ENCODE measurements at places on chromosomes 16 and 17.
A peak's percentile ranks its signal among the peaks of the same experiment; 100 is the strongest.

- no peak for DNase-seq
Observed at GRCh38 chr17:488993-489757, 136.6 kb upstream of the RPH3AL start.

GRCh38 chr16:9497750-9498149 lies 406.3 kb downstream of the HAPSTR1 start:
- DNase-seq: no peak

- no peak for DNase-seq
Observed at GRCh38 chr17:42518755-42519545, 17.1 kb upstream of the NAGLU start.

- DNase-seq: no peak
Observed at GRCh38 chr17:80789356-80789902, 202.2 kb upstream of the CHMP6 start.

DNA sequence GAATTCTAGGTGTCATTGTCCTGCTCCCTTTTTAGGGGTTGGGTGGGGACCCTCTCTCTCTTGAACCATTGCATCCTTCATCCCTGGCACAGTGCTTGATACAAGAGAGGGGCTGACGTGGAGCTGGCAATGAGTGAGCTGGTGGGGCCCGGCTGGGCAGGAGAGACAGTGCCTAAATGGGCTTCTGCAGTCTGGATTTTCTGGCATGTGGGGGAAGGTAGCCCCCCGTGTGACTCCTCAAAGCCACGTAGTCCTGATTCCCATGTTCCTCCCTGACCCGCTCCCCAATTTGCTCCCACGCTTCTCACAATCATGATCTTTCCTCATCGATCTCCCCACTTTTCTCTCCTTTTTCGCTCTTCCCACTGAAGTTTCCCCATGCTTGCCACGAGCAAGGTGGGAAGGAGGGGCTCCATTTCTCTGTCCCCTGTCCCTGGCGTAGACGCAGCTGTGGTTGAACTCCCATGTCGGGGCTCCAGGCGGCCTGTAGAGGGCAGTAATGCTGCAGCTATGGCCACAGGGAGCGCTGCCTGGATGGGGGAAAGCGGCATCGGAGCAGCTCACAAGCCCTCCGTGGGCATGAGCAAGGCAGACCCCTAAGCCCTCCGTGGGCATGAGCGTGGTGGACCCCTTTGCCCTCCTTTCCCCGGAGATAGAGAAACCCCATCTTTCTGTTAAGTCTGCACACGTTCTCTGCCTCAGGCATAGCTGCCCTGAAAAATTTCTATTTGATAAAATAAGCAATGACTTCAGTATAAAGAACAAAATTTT lies 47.5 kb downstream of the HAPSTR1 start:
- peak; percentile 51 for DNase-seq

DNA sequence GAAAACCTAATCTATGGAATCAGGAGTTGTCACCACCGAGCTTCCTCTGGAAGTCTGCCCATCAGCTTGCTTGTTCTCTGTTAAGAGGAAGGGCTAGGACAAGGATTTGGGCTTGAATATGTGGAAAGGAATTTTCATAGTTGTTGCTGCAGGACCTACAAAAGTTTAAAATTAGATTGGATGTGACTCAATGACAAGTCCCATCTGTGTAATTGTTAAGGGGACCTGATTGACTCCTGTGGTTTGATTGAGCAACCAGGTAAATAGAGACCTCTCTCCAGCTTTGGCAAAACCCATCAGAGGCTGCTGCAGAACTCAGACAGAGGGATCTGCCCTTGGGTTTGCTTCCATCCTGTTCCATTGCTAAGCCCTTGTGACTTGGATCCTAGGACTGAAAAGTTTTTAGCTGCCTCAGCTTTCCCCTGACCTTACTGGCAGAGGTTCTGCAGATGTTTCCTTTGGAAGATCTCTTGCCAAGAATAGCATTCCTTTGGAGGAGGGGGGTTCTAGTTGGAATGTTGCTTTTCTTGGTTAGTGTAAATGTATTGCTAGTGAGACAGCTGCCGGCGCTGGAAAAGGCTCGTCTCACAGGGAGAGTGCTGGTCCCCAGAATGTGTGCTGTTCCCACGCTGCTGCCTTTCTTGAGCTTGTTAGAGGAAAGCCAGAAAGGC lies 50.0 kb downstream of the SF3B3 start:
- no peak for DNase-seq

- DNase-seq: no peak
Observed at GRCh38 chr16:51139568-51139967, 11.5 kb downstream of the SALL1 start.

- no peak for DNase-seq
Observed at GRCh38 chr17:82560252-82560642, 40.7 kb downstream of the FOXK2 start.

GRCh38 chr16:61435346-61435745 lies 600.9 kb downstream of the CDH8 start:
- DNase-seq: no peak

- DNase-seq: no peak
Observed at GRCh38 chr17:2075336-2076086, 20.6 kb downstream of the HIC1 start.

GRCh38 chr17:72349491-72349995 lies 228.7 kb downstream of the SOX9 start:
- DNase-seq: no peak

GRCh38 chr16:76176153-76176552 lies 101.0 kb upstream of the CNTNAP4 start:
- DNase-seq: no peak

- DNase-seq: no peak
Observed at GRCh38 chr16:56311208-56312027, 113.9 kb downstream of the AMFR start.

DNA sequence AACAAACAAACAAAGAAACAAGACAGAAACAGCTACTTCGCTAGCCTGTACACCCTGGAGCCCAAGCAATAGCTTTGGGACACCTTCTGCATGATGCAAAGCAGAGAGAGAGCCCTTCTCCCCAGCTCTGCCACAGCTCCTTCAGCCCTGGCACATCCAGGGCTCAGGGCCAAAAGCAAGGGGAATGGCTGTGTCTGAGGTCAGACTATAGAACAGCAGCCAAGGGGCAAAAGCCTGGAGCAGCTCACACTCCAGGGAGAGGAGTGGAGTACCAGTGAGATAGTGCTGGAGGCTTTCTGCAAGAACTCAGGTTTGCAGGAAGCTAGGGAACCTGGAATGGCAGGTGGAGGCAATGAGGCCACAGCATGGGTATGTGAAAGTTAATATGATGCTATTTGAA lies 11.6 kb upstream of the SEPHS2 start:
- no peak for DNase-seq

GRCh38 chr17:79981661-79982101 lies 54.0 kb downstream of the TBC1D16 start:
- no peak for DNase-seq

- DNase-seq: peak; percentile 11
Observed at GRCh38 chr17:1532836-1533602, 16.6 kb upstream of the INPP5K start.

DNA sequence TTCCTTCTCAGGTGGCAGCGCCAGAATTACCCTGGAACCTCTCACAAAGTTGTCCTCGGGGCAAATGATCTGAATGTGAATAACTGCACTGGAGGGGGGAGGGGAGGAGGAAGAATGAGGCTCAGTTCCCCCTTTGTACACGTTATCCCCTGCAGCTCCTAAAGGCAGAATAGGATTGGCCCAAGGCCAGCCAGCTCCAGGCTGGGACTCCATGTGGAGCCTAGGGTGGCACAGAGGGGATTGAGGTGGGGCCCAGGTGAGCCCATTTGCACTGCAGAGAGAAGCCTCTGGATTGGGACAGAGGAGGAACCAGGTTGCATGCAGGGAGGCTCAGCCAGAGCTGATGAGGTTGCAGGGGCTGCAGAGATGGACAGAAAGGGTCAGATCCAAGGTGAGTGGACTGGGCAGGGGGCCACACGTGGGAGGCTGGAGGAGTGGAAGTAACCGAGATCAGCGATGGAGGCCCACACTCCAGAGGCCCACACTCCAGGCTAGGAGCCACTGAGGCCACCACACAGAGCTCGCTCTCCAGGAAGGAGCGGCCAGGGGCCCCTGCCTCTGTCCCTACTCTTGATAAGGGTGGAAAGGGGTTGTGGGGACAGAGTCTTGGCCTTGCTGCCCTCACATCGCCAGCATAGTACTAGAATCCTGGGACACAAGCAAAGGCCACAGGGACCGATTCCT lies 78.6 kb downstream of the RBFOX3 start:
- no peak for DNase-seq

DNA sequence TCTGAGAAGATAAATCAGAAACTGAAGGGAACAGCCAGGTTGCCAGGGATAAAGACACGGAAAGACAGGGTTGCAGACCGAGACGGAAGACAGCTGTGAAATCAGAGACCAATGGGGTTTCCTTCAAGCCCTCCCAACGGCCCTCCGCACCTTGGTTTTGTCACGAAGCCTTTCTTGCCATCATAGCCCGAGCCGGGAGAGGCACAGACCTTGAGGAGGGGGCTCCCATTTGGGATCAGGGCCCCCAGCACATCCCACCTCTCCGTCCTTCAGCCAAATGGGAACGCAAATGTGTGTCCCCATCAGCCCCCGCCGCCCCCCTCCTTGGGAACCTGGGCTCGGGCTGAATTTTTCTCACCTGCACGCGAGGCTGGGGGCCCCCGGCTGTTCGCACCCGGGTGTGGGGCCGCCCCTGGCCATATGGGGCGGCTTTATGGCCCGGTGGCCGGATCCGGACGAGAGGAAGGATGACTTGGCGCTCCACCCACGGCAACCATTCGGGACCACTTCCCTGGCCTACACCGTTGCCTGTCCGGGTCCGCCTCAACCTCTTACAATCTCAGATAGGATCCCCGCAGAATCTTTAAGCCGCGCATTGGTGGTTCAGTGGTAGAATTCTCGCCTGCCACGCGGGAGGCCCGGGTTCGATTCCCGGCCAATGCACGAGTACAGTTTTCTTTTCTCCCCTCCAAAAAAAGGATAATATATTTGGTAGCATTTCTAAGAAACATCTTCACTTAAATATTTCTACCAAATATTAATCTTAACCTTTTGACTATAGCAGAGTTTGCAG lies 1.4 kb upstream of the HES7 start:
- peak; percentile 77 for DNase-seq

DNA sequence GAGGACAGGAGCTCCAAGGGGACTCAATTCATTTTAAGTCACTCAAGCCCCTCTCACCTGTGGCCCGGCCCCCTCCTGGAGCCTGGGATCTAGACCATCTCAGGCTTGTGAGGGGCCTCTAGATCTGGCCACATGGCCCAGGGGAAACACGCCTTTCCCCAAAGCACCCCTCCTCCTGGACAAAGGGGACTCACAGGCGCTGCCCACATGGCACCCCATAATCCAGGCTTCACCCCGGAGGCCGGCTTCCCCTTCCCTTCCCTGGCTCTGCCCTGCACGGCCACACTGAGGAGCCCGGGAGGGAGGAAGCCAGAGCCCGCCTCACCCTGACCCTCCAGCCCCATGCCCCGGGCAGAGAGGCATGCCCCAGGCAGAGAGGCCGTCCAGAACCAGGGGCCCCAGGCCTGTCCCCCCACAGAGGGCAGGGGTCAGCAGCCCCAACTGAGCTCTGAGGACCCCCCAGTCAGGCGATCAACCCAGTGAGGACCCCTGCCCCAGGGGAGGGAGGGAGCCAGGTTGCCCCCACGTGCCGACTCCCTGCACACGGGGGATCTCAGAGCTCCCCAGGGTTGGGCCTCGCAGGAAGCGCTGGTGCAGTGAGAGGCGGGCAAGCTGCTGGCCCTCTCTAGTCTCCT lies 10.9 kb downstream of the HS3ST6 start:
- DNase-seq: no peak

DNA sequence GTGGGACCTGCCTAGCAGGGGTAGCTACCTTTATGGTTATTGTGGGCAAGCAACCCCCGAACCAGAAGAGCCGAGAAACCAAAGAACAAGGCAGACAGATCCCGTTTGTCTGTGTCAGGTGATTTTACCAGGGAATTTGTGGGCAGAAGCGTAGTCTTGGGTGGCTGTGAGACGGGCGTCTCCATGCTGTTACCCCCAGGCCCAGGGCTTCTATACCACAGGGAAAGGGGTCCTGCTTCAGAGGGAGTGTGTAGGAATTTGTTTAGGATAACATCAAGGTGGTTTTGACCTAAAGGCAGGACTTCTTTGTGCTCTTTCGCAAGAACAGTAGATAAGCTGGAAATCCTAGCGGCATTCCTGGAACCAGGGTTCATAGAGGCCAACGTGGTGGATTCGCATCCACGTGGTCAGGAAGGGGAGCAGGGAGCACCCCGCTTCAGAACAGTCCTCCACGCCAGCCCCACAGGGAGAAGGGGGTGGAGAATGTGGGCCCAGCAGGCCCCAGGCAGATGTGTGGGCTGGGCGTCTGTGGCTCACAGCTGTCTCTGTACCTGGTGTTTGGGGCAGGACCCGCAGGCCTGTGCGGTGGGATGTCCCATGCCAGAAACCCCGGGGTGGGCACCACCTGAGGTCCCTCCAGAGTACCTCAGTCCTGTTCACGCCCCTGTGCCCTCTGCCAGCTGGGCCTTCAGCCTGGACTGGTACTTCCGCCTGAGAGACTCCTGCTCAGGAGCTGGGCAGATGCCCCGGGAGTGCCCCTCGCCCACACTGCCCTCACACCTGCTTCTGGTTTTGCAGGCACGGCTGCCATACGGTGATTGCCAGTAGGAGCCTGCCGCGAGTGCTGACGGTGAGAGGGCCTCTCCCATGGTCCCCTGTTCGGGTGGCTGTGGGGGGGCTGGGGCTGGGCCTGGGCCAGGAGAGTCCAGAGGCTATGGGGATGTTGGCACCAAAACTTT lies 4.1 kb downstream of the DECR2 start:
- no peak for DNase-seq

- DNase-seq: peak; percentile 77
Observed at GRCh38 chr17:7833795-7834541, at the start of gene KDM6B. Gene KDM6B, plus strand, starts transcription at chr17:7834217. Its CDS starts 11,338 bp downstream, at chr17:7845555.

DNA sequence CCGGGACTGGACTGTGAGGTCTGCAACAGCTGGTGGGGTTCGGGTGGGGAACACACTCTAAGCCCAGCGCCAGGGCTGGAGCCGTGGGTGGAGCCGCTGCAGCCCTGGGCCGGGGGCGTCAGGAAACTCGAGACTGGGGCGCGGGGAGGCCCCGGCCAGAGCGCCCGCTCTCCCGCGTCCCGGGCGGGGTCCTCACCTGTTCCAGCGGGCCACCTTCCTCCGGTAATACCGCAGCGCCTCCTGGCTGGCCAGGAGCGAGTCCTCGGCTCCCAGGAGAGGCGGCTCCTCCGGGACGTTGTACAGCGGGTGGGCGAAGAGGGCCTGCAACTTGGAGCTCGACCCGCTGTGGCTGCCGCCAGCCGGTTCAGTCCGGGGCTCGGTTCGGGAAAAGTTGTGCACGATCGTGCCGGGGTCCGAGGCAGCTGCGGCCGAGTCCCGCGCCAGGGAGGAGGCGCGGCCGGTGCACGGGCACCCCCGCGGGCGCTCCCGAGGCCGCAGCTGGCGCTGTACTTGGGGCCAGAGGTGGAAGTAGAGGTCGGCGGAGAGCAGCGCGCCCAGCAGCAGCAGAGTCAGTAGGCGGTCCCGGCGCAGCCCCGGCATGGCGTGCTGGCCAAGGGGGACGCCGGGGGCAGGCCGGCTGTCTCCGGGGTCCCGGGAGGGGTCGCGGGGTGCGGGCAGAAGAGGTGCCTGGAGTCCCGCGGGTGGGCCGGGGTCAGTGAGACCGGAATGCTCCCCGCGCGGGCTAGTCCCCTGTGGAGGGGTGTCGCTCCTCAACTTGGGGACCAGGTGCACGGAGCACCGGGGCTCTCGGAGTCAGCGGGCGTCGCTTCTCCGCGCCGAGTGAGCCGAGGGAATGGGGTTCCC lies 868 bp downstream of the FAM20A start:
- DNase-seq: no peak
